Mesothelial cell of epicardium (in vitro differentiated cells): ENCODE measurements at places on chromosomes 6 and 20. TPM values are rescaled to one million over a fixed set of nuclear protein-coding genes. Genes with fewer than 3 reads are reported as not detected.

GRCh38 chr20:35008411-35009342 lies 53.0 kb downstream of the MYH7B start:
- peak; percentile 8 for DNase-seq

- no peak for DNase-seq
These were observed 459 bp downstream of the LBP start for GRCh38 chr20:38346741-38347140.

GRCh38 chr6:82251942-82252341 lies 4.4 kb upstream of the IBTK start:
- DNase-seq: no peak

- no peak for DNase-seq
These were observed 155.0 kb upstream of the JARID2 start for GRCh38 chr6:15090745-15091384.

PROCR gene
- total RNA-seq: 4.0 to 4.7 TPM (median 4.4 TPM) in 3 replicates

DNA sequence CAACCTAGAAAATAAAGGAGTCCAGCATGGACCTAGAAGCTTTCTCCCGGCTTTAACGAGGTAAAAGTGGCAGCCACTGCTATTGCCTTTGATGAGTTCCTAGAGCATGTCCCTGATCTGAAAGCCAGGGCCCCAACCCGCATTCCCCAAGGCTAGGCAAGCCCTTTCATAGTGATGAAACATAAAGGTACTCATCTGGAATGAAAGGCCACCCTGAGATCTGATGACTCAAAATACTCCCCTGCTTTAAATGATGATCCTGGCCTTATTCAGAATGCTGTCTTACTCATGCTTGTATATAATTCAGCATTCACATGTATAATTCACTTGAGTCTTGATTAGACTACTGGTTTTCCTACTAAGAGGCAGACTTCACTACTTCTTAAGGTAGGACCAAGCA lies 21.3 kb downstream of the TTPAL start:
- no peak for DNase-seq

MUC22 gene
- not detected in 3 replicates for total RNA-seq

GMPR gene
- 4.0 to 5.2 TPM (median 4.3 TPM) in 3 replicates for total RNA-seq

DNA sequence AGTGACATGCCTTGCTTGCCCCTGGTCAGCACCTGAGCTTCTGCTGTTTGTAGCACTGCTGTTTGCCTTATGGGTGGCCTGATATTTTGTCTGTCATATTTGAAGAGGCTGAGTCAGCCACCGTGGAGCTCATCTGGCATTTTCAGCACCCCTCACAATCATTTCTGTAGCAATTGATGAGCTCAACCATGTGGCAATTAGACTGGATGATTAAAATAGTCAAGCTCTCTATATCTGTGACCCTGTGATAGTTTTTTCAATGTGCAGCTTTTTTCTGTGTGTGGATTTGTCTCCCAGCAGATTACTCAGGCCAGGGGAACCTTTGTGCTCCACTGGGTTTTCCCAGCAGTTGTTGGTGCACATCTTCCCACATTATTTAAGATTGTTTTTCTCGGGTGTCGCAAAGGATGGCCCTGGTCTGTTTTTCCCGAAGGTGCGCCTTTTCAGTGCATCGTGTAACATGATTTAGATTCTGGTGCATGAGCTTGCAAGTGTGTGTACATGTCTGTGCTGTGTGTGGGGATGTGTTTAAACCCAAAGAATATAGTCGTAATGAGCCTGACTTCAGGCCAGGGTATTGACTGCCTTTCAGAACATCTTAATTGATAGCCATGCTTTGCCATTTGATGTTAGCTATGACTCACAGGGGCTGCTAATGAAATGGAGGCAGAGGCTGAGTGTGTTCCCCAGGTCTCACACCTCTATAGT lies 31.6 kb upstream of the GLP1R start:
- DNase-seq: no peak

ARMC2 gene
- 11.3 to 16.5 TPM (median 16.2 TPM) in 3 replicates for total RNA-seq

GRCh38 chr20:23609486-23610109 lies 3.9 kb upstream of the CST9 start:
- DNase-seq: no peak

CRYBG1 gene
- total RNA-seq: 0.59 to 0.74 TPM (median 0.64 TPM) in 3 replicates

VWA7 gene
- 1.5 to 1.8 TPM (median 1.6 TPM) in 3 replicates for total RNA-seq

DNA sequence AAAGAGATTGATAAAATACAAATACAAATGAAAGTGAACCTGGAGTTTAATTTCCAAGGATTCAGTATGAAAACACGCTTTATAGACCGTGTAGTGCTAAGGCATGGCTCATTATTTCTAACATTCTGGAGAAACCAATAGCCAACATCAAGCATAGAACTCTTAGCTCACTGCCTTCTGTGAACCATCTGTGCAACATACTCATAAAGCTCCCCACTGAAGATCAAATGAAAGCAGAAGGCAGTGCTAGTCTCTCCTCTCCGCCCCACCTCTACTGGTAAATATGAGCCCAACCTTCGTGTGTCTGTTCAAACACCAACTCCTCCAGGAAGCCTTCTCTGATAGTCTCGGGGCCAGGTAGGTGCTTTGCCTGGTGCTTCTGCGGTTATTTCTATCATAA lies 153.6 kb downstream of the IPCEF1 start:
- no peak for DNase-seq

DNA sequence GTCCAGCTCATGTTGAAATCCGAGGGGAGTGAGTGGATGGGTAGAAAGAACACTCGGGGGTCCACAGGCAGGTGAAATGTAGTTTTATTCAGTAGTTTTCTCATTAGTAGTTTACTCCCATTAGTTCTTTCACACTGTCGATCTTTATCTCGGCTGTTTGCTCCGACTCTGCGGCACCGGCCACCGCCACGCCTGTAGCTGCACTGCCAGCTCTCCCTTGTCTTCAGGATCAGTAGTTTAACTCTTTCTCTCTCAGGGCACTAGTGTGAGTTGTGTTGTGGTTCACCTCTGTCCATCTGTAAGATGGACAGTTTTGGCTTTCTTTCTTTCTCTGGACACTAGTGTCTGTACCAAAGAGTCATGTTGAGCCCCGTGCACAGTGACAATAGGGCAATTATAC lies 195.7 kb downstream of the LMBRD1 start:
- DNase-seq: no peak

DNA sequence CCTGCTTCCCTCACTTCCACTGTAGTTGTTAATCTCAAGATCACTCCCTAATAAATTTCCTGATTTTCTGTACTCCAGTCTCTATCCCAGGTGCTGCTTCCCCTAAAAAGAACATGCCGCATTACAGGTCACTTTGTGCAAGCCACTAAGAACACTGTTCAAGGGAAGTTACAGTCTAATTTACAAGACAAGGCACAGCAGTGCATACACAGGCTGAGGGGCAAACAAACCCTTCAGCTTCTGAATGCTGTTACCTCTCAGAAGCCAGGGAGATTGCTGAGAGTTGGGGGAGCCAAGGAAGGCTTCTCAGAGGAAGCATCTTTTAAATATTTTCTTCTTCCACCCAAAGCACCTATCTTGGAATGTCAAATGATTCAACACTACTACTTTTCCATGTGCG lies 445.3 kb upstream of the FLRT3 start:
- no peak for DNase-seq

DNA sequence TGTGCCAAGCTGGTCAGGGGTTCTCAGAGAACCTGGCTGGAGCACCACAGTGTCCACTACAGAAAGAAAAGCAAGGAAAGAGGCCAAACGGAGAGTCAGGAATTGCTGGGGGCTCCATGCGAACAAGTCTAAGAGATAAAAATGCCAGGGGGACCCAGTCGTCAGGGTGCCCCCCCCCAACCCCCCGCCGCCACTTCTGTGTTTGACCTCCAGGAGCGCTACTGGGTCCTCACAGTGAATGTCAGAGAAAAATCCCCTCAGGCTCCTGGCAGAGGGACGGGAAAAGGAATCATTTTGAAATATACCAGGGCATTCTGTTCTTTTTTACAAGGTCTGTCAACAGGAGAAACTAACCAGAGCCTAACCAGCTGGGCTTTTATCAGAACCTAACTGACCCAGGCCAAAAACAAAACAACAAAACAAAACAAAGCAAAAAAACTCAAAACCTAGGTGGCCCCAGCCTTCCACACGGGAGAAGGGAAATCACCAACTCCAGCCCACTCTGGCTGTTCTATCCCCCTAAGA lies 17.9 kb upstream of the NELFCD start:
- DNase-seq: no peak

DNA sequence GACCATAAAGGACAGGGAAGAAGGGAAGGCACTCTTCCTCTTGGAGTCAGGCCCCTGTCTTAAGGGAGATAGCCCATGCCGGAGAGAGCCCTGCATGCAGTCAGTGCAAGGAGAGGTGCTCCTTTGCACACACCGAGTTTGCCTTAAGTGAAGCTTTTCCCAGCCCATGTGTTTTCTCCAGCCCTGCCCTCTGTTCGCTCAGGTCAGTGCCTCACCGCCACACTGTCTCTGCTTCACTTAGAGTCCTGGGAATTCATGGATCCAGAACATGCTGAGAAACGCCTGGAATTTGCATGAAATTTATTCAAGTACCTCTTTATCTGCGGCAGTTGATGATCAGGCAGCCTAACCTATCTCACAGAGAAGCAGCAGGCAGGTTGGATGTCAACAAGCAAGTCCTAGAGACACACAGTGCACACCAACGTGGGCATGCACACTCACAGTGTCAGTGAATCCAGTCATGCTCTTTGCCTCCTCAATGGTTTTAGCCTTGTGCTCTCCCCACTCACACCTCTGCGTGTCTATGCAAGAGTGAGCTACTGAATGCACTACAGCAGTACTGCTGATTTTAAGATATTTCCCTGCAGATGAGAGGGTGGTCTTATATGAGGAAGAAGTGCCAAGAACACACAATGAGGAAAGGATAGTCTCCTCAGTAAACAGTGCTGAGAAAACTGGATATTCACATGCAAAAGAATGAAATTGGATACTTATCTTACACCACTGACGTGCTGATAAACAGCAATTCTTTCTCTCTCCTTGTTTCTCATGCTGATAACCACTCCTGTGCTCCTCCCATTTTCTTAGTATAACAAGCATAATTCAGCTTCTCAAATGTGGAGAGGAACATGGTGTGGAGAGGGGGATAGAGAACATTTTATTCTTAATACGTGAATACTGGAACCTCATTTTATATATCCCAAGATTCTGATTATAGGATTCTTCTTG lies 295.1 kb upstream of the CDYL start:
- no peak for DNase-seq

APCDD1L gene
- 0.07 to 0.16 TPM in 2 of 3 replicates, not detected in the other for total RNA-seq

GRCh38 chr6:6728169-6728941 lies 139.8 kb downstream of the LY86 start:
- no peak for DNase-seq

GRCh38 chr6:56268266-56268665 lies 20.9 kb upstream of the COL21A1 start:
- no peak for DNase-seq

SLC32A1 gene
- not detected in 3 replicates for total RNA-seq

DNA sequence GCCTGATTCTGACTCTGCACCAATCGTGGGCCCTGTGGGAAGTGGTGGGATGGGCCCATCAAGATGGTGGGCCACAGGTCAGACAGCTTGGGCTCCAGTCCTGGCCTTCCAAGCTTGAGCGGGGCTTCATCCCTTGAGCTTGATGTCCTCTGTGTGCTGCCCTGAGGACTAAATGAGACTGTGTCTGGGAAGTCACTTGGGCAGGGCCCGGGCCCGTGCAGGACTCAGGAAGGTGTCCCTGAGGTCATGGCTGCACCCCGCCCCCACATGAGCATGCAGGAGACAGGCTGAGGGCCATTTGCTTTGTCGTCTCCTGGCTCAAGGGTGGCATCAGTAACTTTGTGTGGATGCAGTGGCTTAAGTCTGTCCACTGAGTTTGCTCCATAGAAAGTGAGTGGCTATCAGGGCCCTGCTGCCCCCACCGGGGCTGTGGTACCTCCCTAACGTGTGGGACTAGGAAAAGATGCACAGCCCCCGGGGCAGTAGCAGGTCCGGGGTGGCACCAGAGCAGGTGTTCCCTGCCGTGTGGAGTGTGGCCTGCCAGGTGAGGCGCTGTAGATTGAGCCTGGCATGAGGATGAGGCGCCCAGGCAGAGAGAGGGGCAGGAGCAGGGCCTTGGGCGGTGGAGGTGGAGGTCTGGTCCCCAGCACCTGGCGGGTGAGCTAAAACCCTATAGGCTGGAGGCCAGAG lies 298.6 kb downstream of the TAF4 start:
- DNase-seq: no peak

DNA sequence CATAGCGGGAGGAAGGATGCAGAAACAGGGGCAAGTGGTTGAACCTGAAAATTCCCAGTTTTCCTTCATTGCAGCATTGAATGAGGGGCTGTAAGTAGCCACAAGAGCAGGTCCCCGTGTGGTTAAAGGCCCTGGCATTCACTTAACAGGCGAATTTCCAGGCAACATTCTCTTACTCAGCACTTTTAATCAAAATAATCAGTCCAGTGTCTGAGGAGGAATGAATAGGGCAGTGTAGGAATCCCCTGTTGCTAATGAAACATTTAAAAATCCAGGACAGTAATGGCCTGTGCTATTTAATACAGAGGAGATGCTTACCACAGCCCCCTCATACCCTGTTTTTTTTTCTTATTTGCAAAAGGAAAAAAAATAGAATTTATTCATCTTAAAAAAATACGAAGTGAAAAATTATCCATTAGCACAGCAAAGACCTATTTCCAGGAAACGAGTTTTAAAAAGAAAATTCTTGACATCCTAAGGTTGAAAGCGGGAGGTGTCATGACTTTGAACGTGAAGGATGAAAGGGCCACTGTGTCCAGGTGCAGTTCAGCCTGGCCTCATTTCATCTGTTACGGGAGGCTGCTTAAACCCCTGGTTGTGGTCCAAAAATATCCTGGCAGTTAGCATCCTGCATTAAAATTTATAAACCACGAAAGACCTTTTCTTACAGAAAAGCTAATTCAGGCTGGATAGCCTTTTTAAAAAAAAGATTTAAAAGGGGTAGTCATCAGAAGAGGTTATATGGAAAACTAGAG lies 20.2 kb downstream of the MYLK4 start:
- no peak for DNase-seq

- no peak for DNase-seq
These were observed 66.3 kb downstream of the SMOC2 start for GRCh38 chr6:168507297-168507696.

RAMACL gene
- total RNA-seq: 0.69 to 1.00 TPM (median 0.79 TPM) in 3 replicates

DNA sequence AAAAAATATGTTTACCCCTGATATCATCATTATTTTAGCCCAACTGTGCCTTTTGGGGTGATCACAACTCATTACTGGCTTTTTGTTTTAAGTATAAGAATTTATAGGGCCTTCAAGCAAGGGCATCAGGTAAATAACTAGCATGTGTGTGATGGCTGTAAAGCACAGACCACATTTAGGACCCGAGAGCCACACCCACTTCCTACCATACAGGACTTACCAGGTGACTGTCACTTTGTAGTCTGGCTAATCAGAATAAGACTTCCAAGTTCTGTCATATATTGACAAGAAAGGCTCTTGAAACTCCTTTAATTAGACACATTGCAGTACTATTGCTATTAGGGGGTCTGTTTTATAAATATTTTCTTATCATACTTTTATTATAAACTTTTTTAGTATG lies 31.1 kb downstream of the TMEM242 start:
- no peak for DNase-seq

PRDM1 gene
- total RNA-seq: 1.5 to 2.3 TPM (median 1.9 TPM) in 3 replicates

TFAP2D gene
- total RNA-seq: not detected in 3 replicates

DNA sequence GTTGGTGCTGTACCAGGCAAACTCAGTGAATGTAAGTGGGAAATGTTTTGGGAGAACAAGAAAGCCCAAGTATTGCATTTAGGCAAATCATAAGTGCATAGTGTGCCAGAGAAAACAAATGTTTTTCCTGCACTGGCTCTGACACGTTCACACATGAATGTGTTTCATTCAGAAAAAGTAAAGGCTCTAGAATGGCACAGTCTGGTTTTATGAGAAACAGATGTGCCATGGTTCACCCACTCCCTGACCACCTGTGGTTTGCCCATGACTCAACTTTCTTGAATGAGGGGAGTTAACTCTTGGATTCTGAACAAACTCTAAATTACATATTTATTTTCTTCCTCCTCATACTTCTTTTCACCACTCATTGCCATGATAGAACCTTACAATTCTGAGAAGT lies 126.9 kb downstream of the KCNQ5 start:
- no peak for DNase-seq

PLCB1 gene
- total RNA-seq: 35.4 to 41.5 TPM (median 35.4 TPM) in 3 replicates
